Stimulated activated CD4-positive, alpha-beta T cell treated with anti-CD3 and anti-CD28 coated beads, Interleukin-15, amount 100 ng/mL, for 48 hours (primary cell): ENCODE measurements at places on chromosomes 4 and X.

GRCh38 chr4:18389115-18389514 lies 367.6 kb upstream of the LCORL start:
- DNase-seq: no peak

GRCh38 chr4:176675810-176676209 lies 116.9 kb downstream of the VEGFC start:
- DNase-seq: no peak

DNA sequence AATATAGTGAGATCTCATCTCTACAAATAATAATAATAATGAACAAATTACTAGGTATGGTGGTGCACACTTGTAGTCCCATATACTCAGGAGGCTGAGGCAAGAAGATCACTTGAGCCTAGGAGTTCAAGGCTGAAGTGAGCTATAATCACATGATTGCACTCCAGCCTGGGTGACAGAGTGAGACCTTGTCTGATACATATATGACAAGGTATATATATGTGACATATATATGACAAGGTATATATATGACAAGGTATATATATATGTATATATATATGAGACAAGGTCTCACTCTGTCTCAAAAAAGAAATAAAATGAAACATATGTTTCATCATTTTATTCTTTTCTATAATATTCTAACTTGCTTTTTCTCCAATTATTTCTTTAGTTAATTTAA lies 278.1 kb upstream of the TET2 start:
- no peak for DNase-seq

DNA sequence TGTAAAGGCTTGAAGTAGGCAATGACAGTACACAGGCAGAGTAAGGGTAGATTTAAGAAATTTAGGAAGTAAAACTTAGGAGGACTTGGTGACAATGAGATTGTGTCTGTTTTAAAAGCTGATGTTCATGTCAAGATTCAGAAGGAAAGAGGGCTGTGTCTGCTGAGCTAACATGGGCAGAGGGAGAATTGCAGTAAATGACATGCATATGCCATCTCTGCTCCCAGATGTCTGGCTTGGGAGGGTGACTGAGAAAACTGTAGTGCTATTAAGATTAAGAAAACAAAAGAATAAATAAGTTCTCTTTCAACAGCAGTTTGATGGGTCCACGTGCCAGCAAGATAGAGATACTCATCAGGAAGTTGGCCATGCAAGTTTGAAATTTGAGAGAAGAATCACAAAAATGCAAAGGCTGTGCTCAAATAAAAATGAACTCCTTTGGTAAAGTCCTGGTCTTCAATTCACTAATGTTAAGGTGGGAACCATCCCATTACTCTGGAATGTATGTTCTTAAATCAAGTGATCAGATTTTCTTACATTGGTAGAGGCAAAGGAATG lies 7.2 kb downstream of the NFXL1 start:
- no peak for DNase-seq

- no peak for DNase-seq
Observed at GRCh38 chr4:54626113-54626512, 31.6 kb upstream of the KIT start.

GRCh38 chr4:70182517-70183167 lies 12.9 kb upstream of the ODAM start:
- no peak for DNase-seq

GRCh38 chrX:151780621-151781020 lies 46.1 kb downstream of the CNGA2 start:
- DNase-seq: no peak
